Stimulated activated CD4-positive, alpha-beta T cell treated with anti-CD3 and anti-CD28 coated beads, Interleukin-12 subunit alpha, Interleukin-12 subunit beta, amount 100 ng/mL, for 24 hours (primary cell): ENCODE measurements at places on chromosomes 6 and 20.

DNA sequence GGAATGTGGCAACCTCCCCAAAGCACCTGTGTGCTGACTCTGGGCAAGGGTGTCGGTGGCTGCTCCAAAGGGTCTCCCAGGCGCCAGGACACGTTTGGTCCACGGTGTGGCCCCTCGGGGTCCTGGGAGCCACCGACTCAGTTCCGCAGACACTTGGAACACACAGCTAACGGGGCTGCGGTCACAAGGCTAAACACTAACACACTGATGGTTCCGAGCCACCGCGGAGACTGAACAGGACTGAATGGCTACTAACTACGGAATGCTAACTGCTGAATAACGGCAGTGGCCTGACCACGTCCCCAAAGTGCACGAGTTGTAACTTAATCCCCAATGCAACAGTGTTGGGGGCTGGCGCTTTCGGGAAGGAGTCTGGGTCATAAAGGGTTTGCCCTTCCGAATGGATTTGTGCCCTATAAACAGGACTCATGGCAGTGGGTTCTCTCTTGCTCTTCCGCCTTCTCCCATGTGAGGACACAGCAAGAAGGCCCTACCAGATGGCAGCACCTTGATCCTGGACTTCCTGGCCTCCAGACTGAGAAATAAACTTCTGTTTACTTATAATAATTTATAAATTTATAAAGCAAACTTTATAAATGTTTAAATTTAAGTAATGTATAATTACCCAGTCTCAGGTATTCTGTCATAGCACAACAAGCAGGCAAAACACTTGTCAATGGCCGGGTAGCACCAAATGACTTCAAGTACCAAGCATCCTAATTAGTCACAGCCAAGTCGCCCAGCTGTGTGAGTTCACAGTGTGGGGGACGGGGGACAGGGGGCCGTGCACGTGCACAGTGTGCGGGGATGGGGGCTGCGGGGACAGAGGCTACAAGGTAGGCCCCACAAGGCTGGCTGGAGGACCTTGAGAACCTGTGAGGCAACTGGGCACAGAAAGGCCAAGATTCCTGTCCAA, 2.3 kb upstream of the EEF1A2 start:
- DNase-seq = no peak

- DNase-seq = no peak
These were observed 22.4 kb downstream of the ELOVL2 start for GRCh38 chr6:11021714-11022113.

DNA sequence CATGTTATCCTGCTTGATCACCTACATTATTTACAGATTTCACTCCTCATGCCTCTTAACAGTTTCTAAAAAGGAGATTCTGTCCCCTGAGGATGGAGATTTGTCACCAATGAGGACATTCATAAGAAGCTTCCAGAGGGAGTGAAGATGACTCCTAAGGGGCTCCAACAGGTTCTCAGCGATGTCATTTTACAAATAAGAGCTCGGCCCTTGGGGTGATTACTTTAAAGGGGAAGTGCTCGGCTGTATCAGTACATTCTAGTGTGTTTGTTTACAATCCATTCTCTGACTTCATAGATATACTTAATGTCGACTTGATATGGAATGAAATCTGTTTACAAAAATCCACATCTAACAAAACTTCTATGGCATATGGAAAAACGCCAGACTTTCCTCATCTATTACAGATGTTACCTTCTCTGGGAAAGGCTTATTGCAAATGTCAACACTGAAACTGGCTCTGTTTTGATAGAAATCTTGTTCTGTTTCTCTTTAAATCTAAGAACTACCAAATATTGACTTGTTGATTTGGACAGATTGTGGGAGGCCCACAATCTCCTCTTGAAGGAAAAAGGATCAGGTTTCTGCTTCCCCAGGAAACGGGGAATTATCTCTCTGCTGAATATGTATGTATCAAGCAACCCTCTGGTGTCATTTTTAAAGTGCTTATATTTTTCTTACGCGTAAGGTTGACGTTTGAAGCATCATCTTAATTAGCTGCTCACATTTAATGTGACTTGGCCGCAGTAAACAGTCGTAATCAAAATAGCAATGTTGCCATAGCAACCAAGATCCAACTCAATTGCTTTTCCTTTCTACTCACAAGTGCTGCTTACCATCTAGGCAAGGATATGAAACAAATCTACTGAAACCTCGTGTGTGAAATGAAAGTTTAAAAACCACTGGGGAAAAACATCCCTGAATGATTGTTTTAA, 95.7 kb downstream of the SHLD1 start:
- DNase-seq = no peak

DNA sequence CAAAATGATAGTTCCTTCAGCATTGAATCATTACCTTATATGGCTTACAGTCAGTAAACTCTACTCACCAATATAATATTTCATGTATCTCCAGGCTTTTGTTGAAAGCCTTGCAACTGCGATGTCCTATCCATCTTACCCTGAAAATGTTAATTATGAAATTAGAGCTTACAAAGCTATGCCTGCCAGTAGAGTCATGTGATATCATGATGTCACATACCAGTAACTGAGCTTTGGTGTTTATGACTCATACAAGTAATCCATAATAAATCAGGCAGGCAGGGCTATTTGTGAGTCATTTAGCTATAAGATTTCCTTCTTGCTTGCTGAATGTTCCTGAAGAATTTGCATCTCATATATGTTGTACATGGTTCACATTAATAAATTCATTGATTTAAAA, 44.9 kb upstream of the FAM83B start:
- DNase-seq = no peak

- DNase-seq = no peak
These were observed 24.1 kb upstream of the EPB41L1 start for GRCh38 chr20:36130390-36130789.

- DNase-seq = no peak
These were observed 49.5 kb downstream of the TRERF1 start for GRCh38 chr6:42402184-42402583.

GRCh38 chr6:87045521-87046075, 49.3 kb downstream of the CGA start:
- DNase-seq = no peak

- DNase-seq = no peak
These were observed 1.7 kb downstream of the PMEPA1 start for GRCh38 chr20:57707849-57708693.

GRCh38 chr20:11906626-11907480, 10.8 kb upstream of the BTBD3 start:
- DNase-seq = no peak

DNA sequence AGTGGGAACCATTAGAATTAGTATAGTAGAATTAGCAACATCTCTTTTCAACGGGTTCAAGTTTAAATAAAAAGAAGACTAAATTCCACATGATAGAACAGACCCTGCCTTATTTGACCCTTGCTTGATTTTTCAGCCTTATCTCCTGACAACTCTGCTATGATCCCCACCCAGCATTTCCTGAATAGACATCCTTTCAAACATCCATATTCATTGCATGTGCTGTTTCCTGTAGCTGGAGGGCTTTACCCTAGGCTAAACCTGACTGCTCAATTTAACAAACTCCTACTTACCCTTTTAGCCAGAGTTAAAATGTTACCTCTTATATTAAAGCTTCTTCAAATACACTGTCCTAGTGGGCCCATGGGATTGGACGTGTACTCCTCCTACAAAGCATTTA, 594.8 kb upstream of the ARID1B start:
- no peak for DNase-seq
